ENCODE measurements at places on chromosomes 7 and 10.

GRCh38 chr7:127781081-127781480 is 129.1 kb downstream of the SND1 start:
- no peak for DNase-seq

- DNase-seq, result no peak
Measured at GRCh38 chr7:142375710-142376313, 118.0 kb upstream of the PRSS58 start.

DNA sequence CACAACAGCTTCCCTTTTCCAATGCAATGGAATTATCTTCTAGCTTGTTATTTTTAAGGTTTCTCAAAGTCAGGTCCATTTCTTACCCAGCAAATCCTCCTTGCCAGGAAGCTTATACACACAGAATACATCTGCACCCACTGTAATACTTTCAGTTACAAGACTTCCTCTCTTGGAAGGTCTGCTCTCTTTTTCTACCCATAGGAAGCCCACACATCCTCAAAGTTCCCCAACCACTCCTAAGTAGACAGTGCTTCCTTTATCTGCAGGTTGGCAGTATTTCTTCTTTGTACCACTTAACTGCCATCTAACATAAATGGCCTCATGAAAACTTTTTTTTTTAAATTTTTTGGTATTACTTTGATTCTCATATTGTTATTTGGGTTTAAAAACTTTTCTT is 155.6 kb downstream of the TAX1BP1 start:
- no peak for DNase-seq

DNA sequence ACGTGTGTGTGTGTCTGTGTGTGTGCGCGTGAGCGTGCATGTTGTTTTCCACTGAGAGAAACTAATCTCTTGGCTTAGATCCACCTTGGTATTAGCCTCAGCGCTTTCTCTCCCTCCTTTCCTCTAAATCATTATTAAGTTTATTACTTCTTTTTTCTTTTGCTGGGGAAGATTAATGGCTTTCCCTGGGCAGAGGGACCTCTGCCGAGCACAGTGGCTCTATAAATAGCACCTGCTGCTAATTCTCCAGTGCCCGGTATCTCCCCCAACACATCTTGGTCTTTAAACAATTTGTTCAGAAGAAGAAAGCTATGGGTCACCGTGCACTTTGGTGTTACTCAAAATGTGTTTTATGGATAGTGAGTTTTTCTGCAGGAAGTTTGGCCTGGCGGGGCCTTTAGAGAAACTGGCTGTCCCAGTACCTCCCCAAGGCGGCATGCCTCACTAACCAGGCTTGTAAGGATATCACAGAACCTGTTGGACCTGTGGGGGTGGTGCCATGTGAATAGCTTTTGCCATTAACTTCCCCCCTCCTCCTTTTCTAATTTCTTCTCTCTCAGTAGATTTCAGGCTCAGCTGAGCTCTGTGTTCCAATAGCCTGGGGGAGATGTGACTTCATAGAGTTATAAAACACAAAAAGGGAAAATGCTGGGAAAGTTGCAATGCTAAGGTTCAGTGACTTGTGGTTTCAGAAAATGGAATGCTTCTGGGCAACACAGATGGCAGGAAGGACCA is 70.1 kb upstream of the RAB11FIP2 start:
- no peak for DNase-seq

GRCh38 chr7:119033641-119034040 is 809.1 kb downstream of the ANKRD7 start:
- no peak for DNase-seq
